NCI-H1105 (cell line): ENCODE measurements at places on chromosomes 11 and 22.

DNA sequence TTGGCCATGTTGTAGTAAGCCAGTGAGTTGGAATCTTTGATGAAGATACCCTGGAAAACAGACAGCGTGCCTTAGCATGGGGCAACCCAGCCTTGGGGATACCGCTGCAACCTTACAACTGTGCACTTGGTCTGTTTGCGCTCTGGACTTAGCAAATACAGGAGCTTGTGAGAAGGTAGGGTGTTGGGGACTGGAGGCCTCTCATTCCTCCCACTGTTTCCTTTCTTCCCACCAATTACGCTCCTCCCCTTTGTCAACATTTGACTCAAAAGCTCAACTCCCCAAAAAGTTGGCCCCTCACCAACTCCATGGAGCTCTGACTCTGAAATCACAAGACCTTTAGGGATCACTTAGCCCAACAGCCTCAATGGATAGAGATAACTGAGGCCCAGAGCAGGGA, 7.9 kb upstream of the TBC1D10A start:
- DNase-seq, result no peak

GRCh38 chr22:36585841-36586240, 56.9 kb upstream of the EIF3D start:
- no peak for DNase-seq

- DNase-seq, result no peak
Measured at GRCh38 chr11:69822676-69823494, 3.7 kb upstream of the FGF3 start.

DNA sequence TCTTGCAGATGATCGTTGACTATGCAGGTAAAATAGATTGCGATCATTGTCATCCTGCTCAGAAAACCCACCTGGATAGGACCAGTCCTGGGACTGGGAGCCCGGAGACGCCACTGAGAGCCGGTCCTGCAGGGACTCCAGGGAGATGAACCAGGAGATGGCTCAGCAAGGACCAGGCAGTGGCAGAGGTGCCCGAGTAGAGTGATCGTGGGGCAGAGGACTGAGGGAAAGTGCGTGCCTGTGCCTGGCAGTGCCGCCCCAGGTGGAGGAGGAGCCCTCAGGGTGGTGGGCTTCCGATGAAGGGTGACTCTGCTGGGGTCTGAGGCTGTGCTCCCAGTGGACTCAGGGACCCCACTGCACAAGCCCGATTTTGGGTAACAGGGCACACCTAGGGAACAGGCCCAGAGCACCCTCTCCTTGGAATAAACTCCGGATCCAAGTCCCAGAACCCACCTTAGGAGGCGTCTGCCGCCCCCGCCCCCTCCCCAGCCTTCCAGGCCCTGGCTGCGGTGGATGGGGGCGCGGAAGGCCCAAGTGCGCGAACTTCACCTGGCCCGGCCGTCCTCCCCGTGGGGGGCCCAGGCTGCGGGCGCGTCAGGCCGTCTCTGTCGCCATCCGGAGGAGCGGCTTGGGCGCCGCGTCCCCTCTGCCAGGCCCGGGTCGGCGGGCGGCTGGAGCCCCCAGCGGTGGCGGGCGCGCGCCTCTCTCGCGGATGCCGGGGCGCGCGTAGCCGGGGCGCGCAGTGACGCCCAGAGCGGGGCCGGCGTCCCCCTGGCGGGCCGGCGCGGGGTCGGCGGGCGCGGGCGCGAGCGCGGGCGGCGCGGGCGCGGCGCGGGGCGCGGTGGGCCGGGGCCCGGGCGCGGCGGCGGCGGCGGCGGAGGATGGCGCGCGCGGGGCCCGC, 1338.8 kb downstream of the BRD1 start:
- DNase-seq, result peak; percentile 19

- no peak for DNase-seq
Measured at GRCh38 chr11:47010179-47010578, 73.6 kb downstream of the CSTPP1 start.

- peak; percentile 54 for DNase-seq
Measured at GRCh38 chr11:63738720-63739360, 29.7 kb downstream of the ZFTA start.

DNA sequence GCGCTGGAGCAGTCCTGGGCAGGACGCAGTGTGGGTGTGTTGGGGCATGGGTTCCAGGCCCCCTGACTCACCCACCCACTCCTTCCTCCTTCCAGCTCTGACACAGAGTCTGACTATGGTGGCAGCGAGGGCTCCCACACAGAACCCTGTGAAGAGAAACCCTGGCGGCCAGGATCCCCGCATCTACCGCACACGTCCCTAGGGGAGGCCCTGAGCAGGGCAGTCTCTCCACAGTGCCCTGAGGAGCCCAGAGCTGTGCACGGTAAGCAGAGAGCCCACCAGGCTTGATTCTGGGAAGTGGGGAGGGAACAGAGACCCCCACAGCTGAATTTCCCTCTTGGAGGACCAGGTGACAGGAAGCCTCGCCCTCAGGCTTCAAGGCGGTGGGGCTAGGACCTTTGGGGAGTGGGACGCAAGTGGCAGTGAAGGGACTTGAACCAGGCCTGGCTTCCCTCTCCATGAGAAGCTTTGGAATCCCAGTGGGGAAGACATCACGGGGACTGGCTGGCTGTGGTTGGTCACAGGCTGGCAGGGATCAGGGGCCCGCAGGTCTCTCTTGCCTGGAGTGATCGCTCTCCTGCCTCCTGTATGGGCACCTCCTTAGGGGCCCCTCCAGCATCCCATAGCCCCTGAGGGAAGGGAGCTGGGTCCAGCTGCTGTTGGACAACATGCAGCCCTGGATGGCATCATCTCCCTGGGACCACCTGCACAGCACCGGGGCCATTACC, 96.4 kb upstream of the PARVA start:
- DNase-seq, result no peak
